ENCODE measurements at places on chromosomes 1 and 21.

DNA sequence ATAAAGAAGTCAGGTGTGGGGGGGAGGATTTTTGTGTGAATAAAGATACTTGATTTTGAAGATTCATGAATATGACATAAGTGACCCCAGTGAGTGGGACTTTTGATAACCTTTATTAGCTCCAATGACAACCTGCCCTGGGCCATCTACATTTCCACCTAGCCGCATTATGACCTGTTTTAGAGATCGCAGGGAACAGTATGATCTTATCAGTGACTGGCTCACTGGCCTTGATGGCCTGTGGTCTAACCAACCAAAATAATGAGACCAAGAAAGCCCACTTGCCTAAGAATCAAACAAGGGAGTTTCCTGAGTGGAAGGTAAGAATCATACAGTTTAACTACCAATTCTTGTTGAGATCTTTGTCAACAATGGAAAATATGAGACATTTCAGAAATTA, 1.8 kb downstream of the ELAPOR1 start:
- DNase-seq: no peak

DNA sequence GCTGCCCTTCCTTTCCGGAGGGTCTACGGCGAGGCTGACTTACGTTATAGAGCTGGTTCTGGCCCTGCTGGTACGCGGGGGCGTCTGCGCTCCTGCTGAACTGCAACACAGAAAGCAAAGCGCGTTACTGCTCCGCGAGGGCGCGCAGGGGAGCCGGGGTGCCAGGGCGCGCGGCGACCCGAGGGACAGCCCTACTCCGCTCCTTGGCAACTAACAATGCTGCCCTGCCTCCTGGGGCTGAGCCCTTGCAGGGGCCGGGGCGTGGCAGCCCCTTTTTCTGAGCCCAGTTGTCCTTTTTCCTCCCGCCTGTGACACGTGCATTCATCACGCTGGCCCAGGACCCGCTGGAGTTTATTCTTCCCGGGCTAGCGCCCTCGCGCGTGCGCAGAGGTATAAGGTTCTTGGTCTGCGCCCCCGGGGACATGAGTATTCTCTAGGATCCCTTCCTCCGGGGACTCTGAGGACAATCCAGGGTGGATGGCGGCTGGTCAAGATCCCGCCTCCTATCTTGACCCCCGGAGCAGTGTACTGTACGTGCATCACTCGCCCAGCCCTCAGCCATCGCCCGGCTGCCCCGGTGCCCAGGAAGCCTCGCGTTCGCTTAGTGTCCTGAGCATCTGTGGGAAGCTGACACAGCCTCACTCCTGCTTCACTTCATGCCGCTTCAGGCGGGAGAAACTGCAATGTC, 78.9 kb downstream of the CD247 start:
- peak; percentile 40 for DNase-seq

DNA sequence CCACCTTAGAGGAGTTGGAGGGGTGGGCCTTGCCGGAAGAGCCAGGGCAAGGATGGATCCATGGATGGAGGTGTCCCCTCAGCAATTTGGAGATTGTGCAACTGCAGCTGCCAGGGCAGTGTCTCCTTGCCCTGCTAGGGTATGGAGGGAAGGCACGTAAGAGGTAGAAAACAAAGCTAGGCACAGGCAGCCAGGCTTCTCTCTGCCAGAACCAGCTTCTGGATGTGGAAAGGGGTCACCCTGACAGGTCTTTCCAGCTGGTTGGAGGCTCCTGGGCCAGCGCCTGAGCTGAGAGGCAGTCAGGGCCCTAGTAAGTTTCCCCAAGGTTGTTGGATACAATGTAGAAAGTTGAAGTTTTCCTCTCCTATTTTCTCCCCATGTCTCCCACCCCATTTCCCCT, 15.2 kb upstream of the SLC25A34 start:
- no peak for DNase-seq

DNA sequence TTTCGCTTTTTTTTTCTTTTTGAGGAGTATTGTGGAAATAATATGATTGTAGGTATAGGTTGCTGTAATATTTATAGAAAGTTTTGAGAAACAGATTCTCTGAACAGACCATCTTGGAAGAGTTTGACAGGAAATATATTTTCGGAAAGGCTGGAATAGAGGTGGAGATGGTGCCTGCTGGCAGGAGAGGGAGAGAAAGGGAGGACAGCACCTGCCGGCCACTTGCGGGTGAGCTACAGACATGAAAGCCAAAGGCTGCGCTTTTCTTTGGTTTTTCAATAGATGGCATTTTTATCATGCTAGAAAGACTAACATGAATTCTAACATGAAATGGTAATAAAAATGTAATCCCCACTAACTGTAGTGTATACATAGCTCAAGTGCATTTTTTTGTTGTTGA, 82.1 kb downstream of the CAMTA1 start:
- DNase-seq: no peak

- DNase-seq: no peak
Measured at GRCh38 chr1:3266870-3267549, 187.5 kb upstream of the ARHGEF16 start.

GRCh38 chr1:42372796-42373195, 7.8 kb upstream of the RIMKLA start:
- no peak for DNase-seq

GRCh38 chr1:91817211-91817905, 68.6 kb downstream of the TGFBR3 start:
- DNase-seq: no peak

DNA sequence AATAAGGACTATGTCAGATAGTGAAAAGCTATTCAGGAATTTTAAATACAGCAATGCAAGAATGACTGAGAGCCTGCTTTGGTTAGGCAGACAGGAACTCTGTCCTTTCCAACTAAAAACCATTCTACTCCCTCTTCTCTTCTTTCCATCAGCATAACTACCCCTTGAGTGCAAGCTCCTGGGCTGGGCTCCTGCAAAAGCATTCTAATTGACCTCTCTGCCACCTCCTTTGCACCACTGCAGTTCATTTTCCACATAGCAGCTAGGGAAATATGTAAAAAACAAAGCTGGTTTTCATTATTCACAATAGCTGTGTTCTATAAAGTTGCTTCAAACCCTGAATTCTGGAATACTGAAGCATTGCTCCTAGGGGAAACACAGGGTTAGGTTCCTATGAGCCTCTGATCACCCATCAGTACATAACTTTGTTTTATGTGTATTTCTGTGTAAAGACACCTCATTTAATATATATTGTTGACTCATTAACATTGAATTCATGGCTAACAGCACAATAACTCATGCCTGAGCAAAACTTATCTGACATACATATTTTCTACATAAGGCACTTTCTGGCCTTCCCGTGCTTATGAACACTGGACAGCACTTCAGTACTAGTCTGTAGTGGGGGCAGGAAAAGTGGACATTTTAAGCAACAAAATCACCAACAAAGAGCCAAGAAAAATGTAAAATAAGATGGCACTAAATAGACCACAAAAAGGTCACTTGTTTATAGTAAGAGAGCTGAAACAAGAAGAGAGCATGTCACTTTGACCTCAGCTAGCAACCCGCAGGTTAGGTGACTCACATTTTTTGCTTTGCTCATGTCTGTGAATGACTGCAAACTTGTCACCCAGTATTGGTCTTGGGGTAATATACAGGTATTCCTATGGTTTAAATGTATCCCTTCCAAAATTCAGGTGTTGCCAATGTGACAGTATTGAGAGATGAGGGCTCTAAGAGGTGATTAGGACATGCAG, 57.9 kb upstream of the IRF2BP2 start:
- no peak for DNase-seq

DNA sequence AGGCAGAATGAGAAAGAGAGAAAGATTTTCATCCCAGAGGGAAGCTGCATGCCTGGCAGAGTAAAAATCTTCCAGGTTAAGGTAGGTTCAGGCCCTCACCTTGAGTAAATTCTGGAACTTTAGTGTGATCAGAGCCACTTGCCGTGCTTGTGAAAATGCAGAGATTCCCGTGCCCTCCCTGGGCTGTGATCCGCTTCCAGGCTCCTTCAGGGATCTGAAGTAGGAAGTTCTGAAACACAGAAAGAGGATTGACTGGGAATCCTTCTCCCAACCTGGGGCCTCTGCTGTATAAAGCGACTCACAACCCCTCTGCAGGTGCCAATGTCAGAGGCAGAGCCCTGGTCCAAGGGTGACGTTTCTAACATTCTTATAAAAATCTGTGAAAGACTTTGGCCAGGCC, 26.6 kb downstream of the NUAK2 start:
- no peak for DNase-seq

GRCh38 chr1:161803181-161803580, 37.1 kb downstream of the ATF6 start:
- DNase-seq: no peak

GRCh38 chr1:179151908-179152682, 70.2 kb downstream of the TOR3A start:
- no peak for DNase-seq

DNA sequence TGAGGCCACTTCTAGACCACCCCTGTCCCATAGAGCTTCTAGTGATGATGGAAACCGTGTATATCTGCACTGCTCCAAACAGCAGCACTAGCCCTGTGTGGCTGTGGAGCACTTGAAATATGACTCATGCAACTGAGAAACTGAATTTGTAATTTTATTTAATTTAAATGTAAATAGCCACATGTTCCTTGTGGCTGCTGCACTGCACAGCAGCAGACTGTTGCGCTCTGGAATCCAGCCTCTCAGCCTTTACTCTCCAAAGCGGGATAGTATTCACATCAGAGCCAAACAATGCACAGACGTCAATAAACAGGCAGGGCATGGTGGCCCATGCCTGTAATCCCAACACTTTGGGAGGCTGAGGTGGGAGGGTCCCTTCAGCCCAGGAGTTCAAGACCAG, 12.0 kb downstream of the CAPN2 start:
- no peak for DNase-seq

DNA sequence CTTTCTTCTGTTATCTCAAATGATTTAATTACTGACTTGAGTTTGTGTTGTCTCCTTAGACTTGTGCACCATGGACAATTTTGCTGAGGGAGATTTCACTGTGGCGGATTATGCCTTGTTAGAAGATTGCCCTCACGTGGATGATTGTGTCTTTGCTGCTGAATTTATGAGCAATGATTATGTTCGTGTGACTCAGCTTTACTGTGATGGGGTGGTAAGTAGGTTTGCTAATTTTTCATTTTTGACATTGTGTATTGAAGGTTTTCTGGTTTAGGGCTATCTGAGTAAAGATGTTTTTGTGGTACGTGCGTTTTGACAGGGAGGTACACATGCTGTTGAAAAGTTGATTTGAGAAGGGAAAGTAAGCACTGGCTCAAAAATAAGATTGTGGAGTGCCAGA, 14.1 kb downstream of the TTC3 start:
- DNase-seq: peak; percentile 8

DNA sequence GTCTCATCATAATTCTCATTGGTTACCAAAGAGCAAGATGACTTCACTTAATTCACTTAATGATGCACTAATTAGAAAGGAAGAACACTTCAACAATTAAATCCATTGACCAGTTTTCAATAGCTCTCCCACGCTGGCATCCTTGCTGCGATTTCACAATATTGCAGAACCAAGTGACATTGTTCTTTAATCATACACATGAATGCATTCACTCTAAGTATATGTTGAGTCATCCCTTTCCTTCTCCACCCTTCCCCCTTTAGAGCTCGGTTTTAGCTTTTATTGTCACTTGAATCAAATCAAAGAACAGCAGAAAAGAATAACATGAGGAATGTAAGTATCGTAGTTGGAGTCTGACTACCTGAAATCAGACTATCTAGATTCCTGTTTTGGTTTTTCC, 233.6 kb upstream of the FMN2 start:
- DNase-seq: no peak

DNA sequence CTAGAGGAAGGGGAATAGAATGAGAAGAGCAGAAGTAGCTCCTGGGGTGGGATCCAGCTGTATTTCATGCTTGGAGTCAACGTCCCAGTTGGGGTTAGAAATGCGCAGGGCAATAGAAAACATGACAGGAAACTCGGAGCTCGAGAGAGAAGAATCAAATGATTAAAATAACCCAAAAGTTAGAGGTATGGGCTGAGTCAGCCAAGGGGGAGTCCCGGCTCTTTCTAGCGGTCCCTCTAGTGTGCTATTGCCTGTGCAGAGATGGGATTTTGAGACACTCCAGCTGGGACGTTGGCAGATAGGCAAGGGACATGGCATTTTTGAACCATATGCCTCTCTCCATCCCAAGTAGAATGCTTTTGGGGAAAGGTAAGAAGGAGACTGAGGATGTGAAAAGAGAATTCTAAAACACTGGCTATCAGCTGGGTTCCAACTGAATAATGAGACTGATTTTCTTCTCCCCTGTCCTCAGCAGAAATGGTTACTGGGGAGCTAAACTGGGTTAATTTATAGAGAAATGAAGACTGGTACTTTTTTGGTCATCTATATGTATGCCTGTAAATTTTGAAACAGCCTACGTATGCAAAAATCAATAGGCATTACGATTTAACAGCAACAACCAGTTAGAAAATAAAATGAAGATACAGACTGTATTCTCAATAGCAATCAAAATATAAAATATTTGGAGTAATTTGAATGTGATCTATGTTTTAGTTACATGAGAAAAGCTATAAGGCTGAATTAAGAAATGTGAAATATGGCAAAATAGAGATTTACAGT, 7.0 kb upstream of the VPS26C start:
- DNase-seq: no peak

DNA sequence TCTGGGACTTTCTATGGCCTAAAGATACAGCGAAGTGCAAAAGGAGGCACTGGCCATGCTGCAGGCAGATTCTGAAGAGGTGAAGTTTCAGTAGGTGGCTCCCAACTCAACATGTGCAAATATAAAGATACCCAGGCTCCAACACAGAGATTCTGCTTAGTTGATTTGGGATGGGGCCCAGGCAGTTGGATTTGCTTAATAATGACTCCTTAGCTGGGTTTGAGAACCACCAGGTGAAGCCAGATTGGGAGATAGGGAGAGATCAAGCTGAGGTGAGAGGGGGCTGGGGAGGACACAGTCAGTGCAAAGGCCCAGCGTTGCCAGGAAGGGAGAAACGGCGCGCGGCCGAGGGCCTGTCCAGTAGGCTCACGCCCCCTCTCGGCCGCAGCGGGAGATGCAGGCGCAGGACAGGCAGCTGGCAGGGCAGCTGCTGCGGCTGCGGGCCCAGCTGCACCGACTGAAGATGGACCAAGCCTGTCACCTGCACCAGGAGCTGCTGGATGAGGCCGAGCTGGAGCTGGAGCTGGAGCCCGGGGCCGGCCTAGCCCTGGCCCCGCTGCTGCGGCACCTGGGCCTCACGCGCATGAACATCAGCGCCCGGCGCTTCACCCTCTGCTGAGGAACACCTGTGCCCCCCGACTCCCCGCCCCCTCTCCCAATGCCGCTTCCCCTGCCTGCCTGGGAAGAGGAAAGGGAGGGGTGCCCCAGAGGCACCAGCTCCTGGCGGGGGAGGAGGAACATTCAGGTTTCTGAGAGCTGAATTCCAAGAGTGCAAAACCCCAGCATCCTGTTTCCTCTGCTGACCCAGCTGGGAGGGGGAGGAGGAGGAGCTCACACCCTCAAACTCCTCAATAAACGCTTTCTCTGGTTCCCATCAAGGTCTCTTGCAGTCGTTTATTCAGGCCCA, 1.2 kb downstream of the FAM167B start:
- DNase-seq: peak; percentile 83

GRCh38 chr1:205354259-205355074, 2.3 kb downstream of the KLHDC8A start:
- peak; percentile 77 for DNase-seq

- no peak for DNase-seq
Measured at GRCh38 chr1:17080880-17081279, 27.0 kb upstream of the SDHB start.
